ENCODE measurements at places on chromosomes 2 and 18.

GRCh38 chr18:23281626-23282436 lies 146.5 kb downstream of the CABLES1 start:
- DNase-seq, result no peak

GRCh38 chr2:222358876-222359275 lies 60.1 kb upstream of the PAX3 start:
- no peak for DNase-seq

DNA sequence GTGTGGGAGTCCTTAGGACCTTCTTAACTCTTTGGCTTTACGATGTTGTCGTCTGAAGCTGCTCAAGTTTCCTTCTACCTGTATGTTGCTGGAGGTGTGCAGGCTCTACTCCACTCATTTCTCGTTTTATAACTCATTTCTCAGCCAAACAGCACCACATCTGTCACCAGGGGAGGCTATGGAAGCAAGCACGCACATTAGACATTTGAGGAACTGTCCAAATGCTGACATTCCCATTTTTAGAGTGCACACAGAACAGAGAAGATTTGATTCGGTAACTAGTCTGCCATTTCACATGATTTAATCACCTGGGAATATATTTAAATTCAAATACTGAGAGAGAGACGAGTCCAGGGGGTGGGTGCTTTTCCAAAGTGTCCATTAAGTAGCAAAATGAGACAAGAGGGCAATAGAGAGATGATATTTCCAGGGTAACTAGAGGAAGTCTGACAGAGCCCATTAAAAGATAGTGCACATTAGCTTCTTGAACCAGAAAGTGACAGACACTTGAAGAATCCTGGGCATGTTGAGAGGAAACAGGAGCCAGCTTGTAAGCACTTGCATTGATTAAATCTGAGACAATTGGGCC lies 793.3 kb downstream of the TDRD15 start:
- no peak for DNase-seq

GRCh38 chr18:55069497-55069896 lies 110.2 kb upstream of the CCDC68 start:
- DNase-seq, result no peak

GRCh38 chr18:44039216-44039615 lies 641.5 kb upstream of the SETBP1 start:
- no peak for DNase-seq

DNA sequence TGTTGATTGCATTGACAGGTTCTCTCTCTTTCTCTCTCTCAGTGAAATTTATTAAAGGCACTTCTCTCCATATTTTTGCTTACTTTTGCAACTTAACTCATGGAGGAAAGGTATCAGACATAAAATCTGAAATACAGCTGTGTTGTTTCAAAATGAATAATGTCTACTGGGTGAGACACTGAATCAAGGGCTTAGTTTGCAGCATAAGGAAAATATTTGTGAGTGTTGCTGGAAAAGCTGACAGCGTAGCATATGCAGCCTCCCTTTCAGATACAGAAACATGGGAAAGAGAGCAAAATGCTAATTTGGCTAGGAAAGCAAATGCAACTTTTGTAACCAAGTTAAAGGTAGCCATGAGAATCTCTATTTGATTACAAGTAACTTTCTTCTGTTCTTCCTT lies 81.5 kb upstream of the COL3A1 start:
- no peak for DNase-seq
